Adrenal gland (tissue), 19 donors: ENCODE measurements at places on chromosomes 2 and 18. TPM values are rescaled to one million over a fixed set of nuclear protein-coding genes. Genes with fewer than 3 reads are reported as not detected.

Gene KIF1A
- 0.54 TPM for total RNA-seq

Gene CARF
- total RNA-seq = 10.5 TPM

Gene DUSP11
- total RNA-seq = 31.8 TPM

Gene VWA3B
- not detected for total RNA-seq

- H3K36me3 ChIP-seq = no peaks in the 10 kb centered on the region
- no peak overlapping the region for H3K27ac ChIP-seq
- H3K4me3 ChIP-seq = no peak overlapping the region
- H3K27me3 ChIP-seq = no peaks in the 10 kb centered on the region
- H3K4me1 ChIP-seq = no peaks in the 10 kb centered on the region
Observed at GRCh38 chr2:50672282-50672681, 359.6 kb downstream of the NRXN1 start.

DNA sequence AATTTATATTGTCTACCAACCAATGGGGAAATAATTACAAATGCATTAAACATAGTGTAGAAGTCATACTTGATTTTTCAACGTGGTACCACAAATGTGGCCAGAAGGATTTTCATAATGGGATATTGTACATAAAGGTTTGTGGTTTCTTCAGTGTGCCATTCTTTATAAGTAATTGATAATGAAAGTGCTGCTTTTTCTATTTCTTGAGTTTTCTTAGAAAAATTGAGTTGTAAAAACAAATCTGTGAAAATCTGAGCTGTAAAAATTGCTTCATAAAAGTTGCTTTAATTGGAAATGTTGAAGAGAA lies 103.6 kb downstream of the KYNU start:
- no peaks in the 10 kb centered on the region for H3K27me3 ChIP-seq
- H3K4me3 ChIP-seq = no peak overlapping the region
- no peak for DNase-seq
- no peak overlapping the region for H3K27ac ChIP-seq
- H3K36me3 ChIP-seq = no peaks in the 10 kb centered on the region

DNA sequence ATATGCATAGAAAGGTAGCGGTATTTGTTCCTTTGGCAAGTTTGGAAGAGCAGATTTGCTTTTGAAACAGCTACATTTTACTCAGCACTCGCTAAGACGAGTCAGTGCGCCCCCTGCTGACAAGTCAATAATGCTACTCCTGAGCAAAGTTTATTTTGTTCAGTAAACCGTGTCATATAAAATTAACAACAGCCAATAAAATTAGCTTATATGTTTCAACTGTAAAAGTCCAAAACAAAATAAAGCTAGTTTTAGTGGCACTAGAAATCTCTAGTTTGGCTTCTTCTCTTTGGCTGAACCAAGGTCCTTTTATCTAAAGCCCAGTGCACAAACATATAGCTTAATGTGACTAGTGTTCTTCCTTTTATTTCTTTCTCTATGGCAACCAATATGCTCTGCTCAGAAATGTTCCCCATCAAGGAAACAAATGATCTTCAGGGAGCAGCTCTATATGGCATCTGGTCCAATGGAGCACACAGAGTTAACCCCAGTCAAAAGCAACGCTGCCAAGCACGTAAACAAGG lies 4.2 kb upstream of the POU3F3 start:
- no peaks in the 10 kb centered on the region for H3K36me3 ChIP-seq
- no peak overlapping the region for H3K4me3 ChIP-seq
- peak; percentile 79 for DNase-seq
- no peak overlapping the region for H3K27ac ChIP-seq
- no peaks in the 10 kb centered on the region for H3K4me1 ChIP-seq
- H3K27me3 ChIP-seq = peaks cover 91% of the 10 kb centered on the region

DNA sequence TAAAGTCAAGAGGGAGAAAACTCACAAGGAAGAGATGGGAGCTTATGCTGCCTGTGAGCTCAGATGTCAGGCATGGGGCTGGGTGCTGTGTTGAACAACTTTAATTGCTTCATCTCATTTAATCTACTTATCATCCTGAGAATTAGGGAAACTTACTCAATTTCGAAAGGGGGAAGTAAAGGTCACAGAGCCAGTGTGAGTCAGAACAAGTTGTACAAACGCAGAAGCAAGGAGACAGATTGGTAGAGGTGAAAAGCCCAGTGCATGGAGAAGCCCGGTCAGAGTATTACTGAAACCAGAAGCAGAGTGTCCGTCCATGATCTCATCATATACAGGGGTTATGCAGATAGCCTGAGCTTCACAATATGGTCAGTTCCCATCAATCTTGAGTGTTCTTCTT lies 281.1 kb upstream of the POU3F3 start:
- H3K4me3 ChIP-seq = no peak overlapping the region
- no peak for DNase-seq
- H3K4me1 ChIP-seq = no peaks in the 10 kb centered on the region
- no peak overlapping the region for H3K27ac ChIP-seq
- H3K27me3 ChIP-seq = no peaks in the 10 kb centered on the region

- H3K27me3 ChIP-seq = no peaks in the 10 kb centered on the region
- H3K36me3 ChIP-seq = no peaks in the 10 kb centered on the region
- H3K4me3 ChIP-seq = no peak overlapping the region
- peak overlapping the region; percentile 33 for H3K27ac ChIP-seq
Observed at GRCh38 chr2:38185012-38185491, 109.1 kb upstream of the CYP1B1 start.

DNA sequence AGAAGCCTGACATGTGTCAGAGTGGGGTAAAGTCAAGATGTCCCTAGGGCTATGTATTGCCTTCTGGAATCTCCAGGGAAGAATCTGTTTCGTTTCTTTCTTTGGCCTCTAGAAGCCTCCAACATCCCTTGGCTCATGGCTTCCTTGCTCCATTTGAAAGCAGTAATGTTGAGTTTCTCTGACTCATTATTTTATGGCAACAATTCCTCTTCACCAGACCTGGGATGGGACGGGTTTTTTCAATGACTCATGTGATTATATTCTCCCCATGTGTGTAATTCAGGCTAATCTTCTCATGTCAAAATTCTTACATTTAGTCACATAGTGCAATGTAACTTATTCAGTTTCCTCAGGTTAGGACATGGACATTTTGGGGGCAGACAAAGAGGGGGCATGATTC lies 1038.6 kb downstream of the CBLN2 start:
- no peak overlapping the region for H3K27ac ChIP-seq
- no peaks in the 10 kb centered on the region for H3K27me3 ChIP-seq

DNA sequence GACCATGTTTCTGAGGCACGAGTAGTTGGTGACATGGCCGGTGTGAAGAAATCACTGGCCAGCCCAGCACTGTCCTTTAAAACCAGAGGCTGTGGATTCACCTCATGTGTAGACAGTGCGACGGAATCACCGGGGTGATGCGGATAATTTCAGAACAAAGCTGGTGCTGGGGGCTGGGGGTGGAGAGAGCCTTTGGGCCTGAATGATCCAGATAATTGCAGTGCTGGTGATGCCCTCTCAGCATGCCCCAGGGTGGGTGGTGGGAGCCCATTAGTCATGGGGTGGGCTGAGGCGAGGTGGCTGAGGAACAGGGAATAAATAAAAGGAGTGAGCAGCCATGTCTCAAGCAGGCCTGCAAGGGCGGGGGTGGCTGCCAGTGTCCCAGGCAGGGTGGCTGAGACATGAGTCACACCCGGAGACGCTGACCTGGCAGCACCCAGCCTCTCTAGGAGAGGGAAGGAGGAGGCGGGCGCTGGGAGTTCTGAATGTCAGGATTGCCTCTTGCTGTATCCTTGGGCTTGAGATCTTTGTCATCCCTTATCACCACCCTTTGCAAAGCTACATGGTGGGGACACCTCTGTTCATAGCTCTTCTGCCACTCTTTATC lies 151.1 kb upstream of the MSH6 start:
- H3K27me3 ChIP-seq = no peaks in the 10 kb centered on the region
- H3K4me3 ChIP-seq = no peak overlapping the region
- no peaks in the 10 kb centered on the region for H3K4me1 ChIP-seq
- H3K27ac ChIP-seq = no peak overlapping the region
- H3K36me3 ChIP-seq = no peaks in the 10 kb centered on the region

GRCh38 chr2:196745711-196746110 lies 53.8 kb downstream of the GTF3C3 start:
- H3K36me3 ChIP-seq = no peaks in the 10 kb centered on the region
- H3K27me3 ChIP-seq = no peaks in the 10 kb centered on the region
- no peaks in the 10 kb centered on the region for H3K4me1 ChIP-seq
- no peak for DNase-seq
- H3K4me3 ChIP-seq = no peak overlapping the region

DNA sequence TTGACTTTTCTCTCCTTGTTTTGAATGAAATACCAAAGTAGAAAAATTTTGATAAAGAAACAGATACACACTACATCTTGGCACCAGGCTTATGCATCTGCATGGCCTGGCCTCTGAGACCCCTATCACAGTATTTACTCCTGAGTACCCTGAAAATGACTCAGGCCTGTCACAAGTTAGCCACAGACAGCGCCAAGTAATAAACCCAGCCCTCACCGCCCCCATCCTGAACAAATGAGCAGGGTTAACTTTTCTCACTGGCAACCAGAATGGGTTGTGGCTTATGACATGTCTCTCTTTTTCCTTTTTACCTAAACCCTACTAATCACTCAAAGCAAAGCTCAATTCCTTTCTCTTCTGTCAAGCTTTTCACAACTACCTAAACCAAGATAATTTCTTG lies 35.3 kb downstream of the SPRED2 start:
- no peaks in the 10 kb centered on the region for H3K36me3 ChIP-seq
- no peak overlapping the region for H3K4me3 ChIP-seq
- H3K4me1 ChIP-seq = peaks cover 8% of the 10 kb centered on the region
- no peak for DNase-seq
- H3K27ac ChIP-seq = no peak overlapping the region
